Fibroblast of skin of right biceps (primary cell): ENCODE measurements at places on chromosomes 12 and 14.
A peak's percentile ranks its signal among the peaks of the same experiment; 100 is the strongest.

DNA sequence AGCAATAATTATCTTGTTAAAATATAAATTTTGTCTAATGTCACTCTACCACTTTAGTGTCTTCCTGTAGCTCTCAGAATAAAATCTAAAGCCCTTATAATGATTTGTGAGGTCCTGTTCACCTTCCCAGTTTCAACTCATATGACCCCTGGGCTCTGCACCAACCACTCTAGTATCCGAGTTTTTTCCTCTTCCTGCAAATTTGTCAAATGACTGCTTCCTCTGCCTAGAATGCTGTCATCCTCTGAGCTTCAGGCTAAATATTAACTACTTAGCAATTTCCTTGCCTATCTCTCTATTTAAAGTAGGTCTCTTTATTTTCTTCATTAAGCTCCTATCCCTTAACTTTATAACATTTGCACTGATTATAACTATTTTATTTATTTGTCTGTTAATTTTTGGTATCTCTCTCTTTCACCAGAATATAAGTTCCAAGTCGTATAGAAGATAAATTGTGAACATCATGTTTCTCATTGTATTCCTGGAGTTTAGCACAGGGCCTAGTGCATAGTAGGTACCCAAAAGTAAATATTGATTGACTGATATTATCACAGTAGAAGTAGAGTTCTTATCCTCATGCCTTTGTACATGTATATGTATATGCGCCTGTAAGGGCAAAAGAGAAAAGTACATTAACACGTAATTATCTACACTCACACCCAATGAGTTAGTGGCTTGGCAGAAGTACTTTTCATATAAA, 196.0 kb downstream of the BCAT1 start:
- no peak for DNase-seq

DNA sequence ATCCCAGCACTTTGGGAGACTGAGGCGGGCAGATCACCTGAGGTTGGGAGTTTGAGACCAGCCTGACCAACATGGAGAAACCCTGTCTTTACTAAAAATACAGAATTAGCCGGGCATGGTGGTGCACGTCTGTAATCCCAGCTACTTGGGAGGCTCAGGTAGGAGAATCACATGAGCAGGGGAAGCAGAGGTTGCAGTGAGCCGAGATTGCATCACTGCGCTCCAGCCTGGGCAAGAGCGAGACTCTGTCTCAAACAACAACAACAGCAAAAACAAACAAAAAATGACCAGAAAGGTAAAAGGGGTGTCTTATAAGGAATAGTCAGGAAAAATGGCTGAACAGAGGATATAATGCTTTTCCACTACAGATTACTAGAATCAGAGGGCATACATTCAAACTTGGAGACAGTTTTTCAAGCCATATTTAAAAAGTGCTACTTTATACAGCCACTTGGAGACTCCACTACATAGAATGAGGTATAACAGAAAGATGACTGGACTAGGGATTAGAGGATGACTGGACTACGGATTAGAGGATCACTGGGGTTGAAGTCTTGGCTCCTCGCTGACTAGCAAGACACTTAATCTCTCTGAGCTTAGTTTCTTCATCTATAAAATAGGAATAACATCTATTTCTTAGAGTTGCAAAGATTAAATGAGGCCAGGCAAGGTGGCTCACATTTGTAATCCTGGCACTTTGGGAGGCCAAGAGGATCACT, 4.9 kb upstream of the CS start:
- no peak for DNase-seq

DNA sequence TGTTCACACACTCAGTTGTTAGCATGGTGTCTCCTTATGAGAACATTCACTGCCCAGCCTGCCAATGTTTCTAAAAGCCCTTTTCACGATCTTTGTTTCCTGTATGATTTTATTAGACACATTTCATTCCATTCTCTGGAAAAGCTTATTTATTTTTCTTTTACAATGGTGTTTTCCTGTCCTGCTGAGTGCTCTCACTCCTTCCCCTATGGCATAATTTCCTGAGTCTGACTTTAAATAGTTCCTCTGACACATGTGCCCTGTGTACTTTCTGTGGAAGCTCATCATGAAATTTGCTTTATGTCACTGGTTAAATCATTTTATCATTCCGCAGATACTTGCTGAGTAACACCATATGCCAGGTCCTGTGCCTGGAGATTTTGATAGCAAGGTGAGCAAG, 612.0 kb downstream of the FLRT2 start:
- no peak for DNase-seq

DNA sequence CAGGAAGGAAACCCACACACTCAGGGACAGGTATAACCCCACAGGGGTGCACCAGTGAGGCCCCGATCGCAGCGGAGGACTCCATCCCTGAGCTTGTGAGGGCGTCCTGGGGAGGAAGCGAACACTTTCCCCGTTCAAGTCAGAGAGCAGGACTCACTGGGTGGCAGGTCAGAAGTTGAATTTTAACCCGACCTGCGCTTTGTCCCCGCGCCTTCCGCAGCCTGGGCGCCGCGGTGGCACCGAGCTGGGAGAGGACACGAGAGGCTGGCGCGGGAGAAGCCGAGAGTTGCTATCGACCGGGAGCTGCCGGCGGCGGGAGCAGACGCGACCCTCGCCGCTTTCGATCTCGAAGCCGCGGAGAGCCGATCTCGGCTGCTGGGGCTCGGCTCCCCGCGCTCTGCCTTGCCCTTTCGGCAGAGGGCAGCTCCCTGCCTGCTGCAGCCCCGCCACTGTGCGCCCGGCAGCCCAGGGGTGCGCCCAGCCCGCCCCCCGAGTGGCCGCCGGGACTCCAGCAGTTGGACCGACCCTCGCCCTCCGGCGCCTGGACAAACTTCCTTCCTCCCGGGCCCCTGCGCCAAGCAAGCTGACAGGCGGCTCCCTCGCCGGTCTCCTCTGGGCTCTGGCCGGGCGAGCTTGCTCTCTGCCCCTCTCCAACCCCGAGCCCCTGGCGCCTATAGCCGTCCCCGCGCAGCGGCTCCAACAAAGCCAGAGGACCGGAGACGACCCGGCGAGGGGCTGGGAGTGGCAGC, 918 bp downstream of the LIN7A start:
- peak; percentile 47 for DNase-seq

DNA sequence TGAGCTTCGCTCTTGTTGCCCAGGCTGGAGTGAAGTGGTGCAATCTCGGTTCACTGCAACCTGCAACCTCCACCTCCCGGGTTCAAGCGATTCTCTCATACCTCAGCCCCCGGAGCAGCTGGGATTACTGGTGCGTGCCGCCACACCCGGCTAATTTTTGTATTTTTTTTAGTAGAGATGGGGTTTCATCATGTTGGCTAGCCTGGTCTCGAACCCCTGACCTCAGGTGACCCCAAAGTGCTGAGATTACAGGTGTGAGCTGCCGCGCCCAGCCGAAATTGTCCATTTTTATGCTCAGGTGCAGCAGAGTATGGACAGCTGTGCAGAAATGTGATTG, 19.2 kb upstream of the CYP46A1 start:
- no peak for DNase-seq

- DNase-seq: no peak
Observed at GRCh38 chr12:92987846-92988621, 58.9 kb upstream of the EEA1 start.

DNA sequence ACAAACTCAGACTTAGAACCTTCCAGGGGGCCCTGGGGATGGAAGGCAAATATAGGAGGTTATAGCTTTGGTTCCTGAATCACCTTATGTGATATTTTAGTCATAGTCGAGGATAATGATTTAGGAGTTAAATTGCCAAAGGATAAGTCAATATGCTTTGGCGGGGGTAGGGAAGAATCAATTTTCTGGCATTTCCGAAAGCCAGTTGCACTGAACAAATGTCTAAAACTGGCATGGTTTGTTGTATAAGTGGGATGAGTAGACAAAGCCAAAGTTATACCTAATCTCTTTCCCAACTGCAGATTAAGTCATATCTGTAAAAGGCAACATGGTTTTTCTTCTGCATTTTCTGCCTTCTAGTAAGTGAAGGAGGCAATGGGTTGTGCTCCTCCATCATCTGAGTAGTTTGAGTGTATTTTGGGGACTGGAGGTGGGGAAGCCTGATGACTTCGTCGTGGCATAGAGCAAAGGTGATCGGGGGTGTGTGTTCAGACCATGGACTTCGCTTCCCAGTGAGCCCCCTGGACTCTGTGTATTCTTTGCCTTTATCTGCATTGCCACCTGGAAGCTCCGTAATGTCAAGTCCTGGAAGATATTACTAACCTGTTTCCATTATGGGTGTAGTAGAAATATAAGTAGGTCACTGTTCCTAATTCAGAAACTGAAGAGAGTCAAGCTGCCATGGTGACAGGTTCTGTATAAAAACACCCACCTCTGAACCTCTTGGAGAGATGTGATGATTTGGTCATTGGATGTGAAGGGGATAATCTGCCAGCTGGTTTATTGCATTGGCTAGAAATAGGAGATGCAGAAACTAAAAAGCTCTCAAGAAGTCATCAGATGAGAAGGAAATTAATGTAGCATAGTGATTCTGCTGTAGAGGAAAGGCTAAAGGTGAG, 24.5 kb downstream of the PPFIBP1 start:
- no peak for DNase-seq

GRCh38 chr14:61438497-61438859, 117.1 kb downstream of the PRKCH start:
- DNase-seq: no peak

DNA sequence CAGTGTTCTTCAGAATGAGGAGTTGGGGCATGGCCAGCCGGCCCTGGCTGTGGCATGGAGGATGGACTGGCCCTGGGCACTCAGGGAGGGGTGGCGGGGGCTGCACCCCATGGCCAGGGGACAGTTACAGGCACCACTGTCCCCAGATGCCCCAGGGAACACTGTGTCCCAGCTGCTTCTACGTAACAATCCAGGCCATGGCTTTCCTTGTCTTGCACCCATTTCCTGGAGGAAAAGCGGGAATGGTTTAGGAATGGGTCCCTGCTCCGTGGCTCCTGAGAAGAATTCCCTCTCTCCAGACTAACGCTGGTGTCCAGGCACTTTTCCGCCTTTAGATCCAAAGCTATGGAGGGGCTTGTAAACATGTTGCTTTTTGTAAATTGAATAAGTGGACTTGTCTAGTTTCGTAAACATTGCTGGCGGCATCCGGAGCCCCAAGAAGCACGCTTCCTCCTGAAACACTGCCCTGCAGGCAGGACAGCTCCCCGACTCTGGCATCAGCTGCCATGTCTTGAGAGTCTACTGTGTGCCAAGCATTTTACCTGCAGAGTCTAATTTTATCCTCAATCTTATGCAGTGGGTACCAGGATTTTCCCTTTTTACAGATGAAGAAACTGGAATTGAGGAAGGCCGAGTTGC, 238.3 kb downstream of the SLC41A2 start:
- no peak for DNase-seq

- DNase-seq: no peak
Observed at GRCh38 chr12:93008044-93008778, 79.1 kb upstream of the EEA1 start.

DNA sequence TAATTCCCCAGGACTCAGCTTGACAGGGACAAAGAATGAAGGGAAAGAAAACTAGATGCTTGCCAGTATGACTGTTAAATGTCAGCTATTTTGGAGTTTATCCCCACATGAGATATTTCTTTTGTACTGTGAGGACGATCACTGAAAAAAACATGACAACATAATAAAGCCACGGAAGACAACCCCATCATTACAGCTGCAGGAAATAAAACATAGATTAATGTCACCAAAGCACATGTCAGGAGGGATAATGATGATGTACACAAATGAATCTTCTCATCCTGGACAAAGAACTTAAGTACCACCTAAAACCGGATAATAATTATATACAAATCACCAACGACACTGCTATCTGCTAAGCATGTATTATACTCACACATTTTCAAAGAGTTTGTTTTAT, 84.6 kb upstream of the GRIP1 start:
- DNase-seq: no peak

DNA sequence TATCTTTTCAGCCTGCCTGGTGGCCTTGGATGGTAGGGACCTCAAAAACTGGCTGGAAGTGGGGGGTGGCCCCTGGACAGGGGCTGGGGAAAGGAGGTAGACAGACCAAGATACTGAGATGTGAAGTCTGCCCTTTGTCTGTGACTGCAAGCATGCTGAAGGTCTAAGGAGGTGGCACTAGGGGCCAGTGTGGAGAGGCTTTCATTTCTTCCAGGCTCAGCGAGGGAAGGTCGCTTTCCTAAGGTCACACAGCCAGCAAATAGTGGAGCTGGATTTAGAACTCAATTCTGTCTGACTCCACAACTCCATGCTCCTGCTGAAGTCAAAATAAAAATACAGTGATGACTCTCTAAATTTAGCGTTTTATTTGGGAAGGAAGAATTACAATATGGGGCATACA, 11.3 kb upstream of the PLBD2 start:
- no peak for DNase-seq

DNA sequence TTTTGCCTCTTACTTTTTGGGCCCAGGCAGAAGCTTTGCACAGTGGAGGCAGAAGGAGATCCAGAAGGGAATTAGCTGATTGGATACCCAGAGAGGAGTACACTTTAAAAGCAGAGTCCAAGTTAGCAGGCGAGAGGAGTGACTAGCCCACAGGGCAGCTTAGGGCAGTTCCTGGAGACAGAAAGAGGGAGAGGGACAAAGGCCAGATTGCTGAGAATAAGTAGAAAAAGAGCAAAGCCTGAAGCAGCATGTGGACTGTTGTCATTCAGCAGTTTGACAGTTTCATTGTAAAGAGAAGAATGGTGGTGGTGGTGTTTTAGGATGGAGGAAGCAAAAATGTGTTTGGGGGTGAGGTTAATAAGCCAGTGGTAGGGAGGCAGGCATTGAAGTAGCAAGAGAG, 95.1 kb downstream of the PELI2 start:
- no peak for DNase-seq

DNA sequence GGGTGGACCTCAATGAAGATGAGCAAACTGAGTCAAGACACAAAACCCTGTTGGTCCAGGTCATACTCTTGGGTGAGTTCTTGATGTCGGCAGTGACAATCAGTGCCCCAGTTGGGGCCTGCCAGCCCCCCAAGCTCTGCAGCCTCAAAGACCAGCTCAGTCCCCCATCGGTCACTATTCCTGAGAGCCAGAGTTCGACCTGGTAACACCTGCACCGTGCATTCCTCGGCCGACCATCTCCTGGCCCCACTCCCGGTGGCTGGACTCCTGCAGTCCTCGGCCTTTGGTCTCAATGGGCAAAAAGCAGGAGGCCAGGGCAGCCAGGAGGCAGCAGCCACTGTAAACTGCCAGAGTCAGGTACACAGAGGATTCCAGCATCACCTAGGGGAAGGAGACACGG, 32.5 kb downstream of the DAO start:
- DNase-seq: no peak

DNA sequence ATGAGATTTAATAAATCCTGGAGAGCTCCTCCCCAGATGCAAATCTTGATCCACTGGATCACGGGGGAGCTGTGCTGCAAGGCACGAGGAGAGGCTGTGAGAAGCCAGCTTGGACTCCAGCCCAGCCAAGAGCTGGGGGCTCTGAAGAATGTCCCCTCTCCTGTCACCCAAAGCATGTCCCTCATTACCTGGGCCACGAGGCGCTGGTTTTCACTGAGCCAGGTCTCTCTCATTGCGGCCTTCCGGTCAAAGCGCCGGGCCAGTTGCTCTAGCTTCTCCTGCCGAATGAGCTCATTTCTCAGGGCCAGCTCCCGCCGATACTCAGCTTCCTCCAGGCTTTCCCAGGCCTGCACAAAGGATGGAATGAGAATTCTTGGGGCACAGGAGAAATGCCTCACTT, 83.3 kb downstream of the SPTB start:
- DNase-seq: no peak
